ENCODE measurements at places on chromosomes 1 and 21.
A peak's percentile ranks its signal among the peaks of the same experiment; 100 is the strongest.

GRCh38 chr1:92916899-92917298 is 44.4 kb downstream of the DIPK1A start:
- DNase-seq = no peak

- DNase-seq = no peak
Observed at GRCh38 chr1:155984341-155984740, 6.0 kb upstream of the ARHGEF2 start.

DNA sequence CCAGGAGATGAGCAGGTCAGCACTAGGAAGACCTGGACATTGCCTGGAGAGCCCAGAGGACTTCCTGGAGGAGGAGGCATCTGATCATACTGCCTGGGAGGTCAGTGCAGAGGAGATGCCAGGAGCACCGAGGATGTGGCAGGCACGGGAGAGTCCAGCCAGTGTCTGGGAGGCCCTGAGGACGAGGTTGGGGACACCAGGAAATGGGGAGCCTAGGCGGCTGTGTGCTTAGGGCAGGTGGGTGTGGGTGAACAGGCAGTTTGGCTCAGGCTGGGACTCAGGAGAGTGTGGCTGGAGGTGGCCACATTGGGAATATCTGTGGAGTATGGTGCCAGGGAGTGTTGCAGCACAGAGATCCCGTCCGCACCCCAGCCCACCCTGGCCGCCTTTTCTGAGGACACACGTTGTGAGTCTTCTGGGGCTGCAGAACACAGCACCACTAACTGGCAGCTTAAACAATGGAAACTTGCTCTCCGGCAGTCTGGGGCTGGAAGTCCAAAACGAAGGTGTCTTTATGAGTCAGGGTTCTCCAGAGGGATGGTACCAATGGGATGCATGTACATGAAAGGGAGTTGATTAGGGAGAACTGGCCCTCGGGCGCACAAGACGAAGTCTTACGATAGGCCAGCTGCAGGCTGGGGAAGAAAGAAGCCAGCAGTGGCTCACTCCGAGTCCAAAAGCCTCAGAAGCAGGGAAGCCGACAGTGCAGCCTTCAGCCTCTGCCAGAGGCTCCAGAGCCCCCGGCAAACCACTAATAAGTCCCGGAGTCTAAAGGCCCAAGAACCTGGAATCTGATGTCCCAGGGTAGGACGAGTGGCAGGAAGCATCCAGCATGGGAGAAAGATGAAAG is 58.0 kb downstream of the FAAP20 start:
- no peak for DNase-seq

- DNase-seq = no peak
Observed at GRCh38 chr21:46218906-46219590, 9.5 kb downstream of the LSS start.

- no peak for DNase-seq
Observed at GRCh38 chr1:12453400-12454343, 164.3 kb downstream of the DHRS3 start.

DNA sequence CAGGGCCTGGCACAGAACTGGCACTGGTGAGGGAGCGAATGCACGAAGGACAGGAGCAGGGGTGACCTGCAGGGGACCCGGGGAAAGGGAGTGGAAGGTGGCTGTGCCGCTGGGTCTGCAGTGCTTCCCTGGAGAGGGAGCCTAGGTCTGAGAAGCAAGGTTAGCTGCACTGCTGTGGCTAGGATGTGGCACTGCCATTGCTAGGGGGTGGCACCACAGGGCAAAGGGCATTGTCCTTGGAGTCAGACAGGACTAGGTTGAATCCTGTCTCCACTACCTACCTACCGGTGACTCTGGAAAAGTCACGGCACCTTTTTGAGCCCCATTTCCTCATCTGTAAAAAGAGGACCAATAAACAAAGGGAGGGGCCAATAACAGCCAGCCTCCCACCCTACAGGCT is 28.3 kb downstream of the SLC1A7 start:
- DNase-seq = no peak

- DNase-seq = no peak
Observed at GRCh38 chr1:33391343-33392078, 39.4 kb downstream of the PHC2 start.

- no peak for DNase-seq
Observed at GRCh38 chr1:121417325-121417923, 232.6 kb downstream of the SRGAP2C start.

DNA sequence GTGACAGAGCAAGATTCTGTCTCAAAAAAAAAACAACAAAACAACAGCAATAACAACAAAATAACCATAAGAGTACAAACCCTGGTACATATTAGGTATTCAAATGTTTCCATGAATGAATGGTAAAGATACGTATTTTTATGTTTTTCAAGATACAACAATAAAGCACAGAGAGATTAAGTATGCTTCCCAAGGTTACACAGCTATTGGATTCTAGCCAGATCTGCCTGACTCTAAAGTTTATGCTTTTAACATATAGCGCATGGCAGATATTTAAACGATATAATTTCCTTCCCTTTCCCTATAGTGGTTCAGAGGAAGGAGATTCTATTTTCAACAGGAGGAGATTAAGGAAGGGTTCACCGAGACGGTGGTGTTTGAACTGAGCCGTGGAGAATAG is 25.5 kb downstream of the RNU5D-1 start:
- no peak for DNase-seq

GRCh38 chr1:108533351-108534083 is 26.4 kb upstream of the EEIG2 start:
- no peak for DNase-seq

DNA sequence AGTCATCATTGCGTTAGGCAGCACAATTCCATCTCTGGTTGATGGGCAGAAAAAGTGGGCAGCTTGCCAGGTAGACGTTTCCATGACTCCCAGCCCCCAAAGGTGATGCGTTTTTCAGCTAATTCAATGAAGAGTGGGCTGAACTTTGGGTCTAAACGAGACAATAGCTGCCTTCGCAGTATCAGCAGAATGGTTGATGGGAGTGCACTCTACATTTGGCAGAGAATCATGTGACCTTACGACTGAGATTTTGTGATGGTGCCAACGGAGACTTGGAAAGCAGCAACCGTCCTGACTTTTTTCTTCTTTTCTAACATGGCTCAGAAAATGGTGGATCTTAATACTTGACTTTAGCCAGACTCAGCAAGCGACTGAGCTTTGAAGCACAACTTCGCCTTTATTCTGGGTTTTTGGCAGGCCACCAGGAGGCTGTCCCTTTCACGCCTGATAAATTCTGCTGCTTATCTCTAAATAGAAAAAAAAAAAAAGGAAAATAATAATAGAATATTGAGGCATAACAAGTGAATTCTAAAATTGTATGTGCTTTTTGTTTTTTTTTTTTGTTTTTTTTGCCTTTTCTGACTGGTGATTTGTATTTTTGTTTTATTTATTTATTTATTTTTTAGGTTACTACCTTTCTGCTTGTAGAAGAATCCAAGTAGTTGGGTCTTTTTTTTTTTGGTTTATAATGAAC is 804.8 kb downstream of the USP25 start:
- DNase-seq = no peak

GRCh38 chr1:4416189-4416588 is 238.2 kb upstream of the AJAP1 start:
- no peak for DNase-seq

GRCh38 chr1:85449356-85449755 is 15.6 kb downstream of the DDAH1 start:
- no peak for DNase-seq

- DNase-seq = no peak
Observed at GRCh38 chr1:38918568-38918967, 23.1 kb downstream of the RHBDL2 start.

DNA sequence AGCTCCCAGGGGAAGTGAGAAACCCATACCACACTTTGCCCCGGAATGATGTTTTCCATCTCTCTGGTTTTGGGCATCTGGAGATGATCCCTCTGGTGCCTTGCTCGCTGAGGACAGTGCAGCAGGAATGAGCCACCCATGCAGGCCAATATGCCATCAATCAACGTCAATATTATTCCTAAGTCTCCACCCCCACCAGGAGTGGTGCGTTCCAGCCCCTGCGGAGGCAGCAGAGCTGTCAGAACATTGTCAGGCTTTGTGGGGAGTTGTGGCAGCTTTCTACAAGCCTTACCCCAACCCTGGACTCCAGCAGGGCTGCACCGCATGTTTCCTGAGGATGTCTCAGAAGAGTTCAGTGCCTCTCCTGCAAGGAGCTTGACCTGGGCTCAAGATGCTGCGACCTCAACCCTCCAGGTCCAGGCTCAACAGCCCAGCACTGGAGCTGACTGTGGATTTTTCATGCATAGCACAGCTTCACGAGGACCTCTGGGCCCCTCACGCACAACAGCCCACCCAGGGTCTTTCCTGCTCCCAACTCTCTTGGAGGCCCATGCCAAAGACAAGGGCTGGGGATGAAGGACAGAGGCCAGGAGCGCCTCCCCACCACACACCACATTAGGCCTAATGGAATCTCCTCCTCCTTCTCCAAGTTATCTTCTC is 67.5 kb downstream of the PSMG1 start:
- no peak for DNase-seq

GRCh38 chr1:67274623-67275325 is 32.9 kb upstream of the IL12RB2 start:
- no peak for DNase-seq

DNA sequence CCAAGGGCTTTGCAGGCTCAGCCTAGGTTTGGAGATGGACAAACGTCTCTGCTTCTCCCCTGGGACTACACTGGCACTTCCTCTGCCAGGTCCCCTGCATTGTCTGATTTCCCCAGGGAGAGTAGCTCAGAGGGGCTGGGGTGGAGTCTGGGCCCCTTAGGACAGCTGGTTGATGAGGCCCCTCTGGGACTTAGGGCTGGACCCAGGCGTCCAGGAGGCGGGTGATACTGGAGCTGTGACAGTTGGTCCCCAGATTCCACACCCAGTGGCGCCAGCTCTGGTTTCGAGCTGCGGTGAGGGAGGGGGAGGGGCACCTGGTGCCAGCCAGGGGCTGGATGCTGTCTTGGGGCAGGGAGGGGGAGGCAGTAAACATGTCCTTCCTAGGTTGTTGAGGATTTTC is 7.4 kb upstream of the MEX3A start:
- DNase-seq = no peak

DNA sequence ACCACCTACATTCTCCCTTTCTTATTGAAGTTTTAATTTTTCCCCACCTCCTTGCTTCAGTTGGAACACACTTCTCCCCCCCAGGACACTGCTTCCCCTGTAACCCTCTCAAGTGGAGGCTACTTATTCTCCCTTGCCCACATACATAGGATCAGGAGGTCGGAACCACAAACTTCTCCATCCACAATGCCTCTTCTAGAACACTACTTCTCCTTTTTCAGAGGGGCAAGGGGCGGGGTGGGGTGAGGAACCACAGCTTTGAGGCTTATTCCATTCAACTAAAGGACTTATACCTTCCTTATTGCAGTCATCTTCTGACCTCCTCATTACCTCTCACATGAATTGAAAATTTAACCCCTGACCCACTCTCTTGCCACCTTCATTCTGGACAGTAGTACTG is 81.3 kb downstream of the NEK7 start:
- no peak for DNase-seq

DNA sequence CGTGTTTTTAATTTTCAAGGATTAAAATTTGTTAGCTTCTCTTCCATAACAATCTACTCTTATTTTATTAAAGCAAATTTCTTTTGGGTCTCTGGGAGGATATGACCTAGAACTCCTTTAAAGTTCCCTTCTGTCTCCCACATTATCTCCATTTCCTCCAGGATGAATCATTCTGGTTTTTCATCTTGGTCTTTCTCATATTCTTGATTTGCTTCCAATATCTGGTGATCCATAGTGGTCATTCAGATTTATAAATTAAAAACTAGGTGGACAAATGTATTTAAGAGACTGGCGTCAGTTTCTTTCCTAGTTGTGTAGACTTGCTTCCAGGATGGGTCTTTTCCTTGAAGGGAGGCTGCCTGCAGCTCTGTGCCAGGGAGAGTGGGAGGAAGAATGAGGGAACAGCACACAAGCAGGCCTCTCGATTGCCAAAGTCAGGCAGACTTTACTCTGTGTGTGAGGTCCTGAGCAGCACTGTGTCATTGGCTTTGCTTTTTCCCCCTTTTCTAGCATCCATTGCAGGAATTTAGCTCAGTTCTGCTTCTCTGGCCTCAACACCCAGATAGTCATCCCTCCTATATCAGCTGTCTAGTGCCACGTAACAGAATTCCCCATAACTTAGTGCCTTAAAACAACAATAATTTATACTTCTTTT is 48.1 kb upstream of the FOXO6 start:
- DNase-seq = no peak

DNA sequence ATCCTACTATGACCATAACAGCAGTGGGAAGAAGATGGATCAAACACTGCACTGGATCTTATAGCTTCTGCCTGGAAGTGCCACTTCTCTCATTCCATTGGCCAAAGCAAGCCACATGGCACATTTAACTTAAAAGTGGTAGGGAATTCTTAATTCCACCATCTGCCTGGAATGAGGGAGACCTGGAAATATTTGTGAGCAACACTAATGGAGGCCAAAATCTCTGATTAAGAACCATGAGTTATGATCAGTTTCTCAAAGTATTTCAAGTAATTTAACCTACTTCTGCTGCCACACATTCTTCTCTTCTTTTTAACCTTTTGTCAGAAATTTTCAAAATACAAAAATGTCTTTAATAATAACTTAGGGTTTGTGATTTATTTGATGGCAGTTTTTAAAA is 154.0 kb upstream of the C1orf87 start:
- no peak for DNase-seq

- DNase-seq = no peak
Observed at GRCh38 chr1:18097206-18097605, 10.4 kb upstream of the IGSF21 start.

GRCh38 chr1:111895469-111895868 is 94.0 kb downstream of the KCND3 start:
- no peak for DNase-seq

DNA sequence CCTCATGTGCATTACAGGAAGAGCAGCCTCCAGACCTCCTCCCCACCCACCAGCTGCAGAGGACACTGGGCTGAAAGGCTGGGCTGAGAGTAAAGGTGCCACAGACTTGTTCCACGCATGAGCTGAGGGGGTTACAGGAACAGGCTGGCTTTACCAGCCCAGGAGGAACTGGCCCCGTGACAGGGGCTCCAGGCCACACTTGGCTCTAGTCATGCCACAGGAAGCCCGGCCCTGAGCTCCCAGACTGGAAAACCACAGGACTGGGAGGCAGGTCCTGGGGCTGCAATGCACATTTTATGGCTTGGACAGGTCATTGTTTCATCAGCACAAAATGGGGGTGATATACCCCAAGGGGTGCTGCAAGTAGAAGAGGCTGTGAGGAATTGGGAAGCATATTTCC is 35.6 kb downstream of the GPA33 start:
- DNase-seq = no peak

GRCh38 chr1:11529330-11529729 is 50.4 kb downstream of the DISP3 start:
- no peak for DNase-seq

GRCh38 chr1:93670141-93670540 is 11.5 kb downstream of the BCAR3 start:
- DNase-seq = no peak

GRCh38 chr21:37044643-37045042 is 28.2 kb downstream of the PIGP start:
- no peak for DNase-seq

GRCh38 chr1:245715970-245716369 is 561.2 kb downstream of the KIF26B start:
- DNase-seq = peak; percentile 65

GRCh38 chr1:110233861-110234260 is 23.7 kb downstream of the KCNC4 start:
- DNase-seq = no peak
